Calu3 (cell line): ENCODE measurements at places on chromosomes 2 and 18.

- DNase-seq = no peak
These were observed 125.5 kb upstream of the NETO1 start for GRCh38 chr18:72993250-72993649.

- DNase-seq = no peak
These were observed 75.8 kb upstream of the NPAS2 start for GRCh38 chr2:100744184-100744583.

DNA sequence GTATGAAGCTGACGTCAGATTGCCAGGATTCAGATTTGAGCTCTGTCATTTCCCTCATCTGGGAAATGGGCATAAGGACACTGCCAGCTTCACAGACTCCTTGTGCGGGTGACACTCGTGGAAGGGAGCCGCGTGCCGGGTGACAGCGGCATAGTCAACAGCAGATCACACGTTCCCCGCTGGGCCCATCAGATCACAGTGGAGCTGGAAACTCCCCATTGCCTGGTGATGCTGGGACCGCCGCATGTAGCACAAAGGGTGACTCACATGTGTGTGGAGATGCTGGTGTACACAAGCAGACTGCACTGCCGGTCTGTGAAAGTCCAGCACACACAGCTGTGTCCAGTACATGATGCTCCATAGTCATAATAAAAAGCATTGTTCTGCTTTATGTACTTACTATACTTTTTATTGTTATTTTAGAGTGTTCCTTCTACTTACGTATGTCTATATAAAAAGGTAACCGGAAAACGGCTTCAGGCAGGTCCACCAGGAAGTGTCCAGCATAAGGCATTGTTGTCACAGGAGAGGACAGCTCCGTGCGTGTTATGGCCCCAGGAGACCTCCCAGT, 31.8 kb downstream of the SALL3 start:
- no peak for DNase-seq

DNA sequence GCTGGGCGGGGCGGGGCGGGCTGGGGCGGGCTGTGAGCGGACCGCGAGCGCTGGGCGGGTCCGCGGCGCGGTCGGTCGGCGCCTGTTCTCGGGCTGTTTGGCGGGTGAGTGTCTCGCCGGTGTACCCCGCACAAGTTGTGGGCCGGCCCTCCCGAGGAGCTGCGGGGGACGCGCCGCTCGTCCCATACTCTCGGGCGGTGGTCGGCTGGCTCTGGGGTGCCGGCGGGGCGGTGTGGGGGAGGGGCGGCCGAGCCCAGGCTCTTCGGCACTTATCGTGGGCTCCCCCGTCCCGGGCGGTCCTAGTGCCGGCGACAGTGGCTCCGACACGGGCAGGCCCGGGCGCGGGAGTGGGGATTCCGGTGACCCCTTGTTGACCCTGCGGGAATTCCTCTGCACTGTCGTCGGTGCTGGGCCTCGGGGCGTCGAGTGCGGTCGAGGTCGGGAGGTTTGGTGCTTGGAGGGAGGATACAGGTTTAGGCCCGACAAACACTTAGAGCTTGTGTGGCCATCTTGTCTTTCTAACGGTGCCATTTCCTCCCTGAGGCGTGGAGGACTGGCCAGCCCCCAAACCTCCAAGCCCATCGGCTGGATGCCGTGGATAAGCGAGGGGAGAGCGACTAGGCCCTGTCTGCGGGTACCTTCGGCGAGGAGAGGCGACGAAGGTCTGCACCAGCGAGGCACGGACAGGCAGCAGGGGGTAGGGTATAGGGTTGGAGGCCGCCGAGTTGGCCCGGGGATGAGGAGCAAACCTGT, at the start of gene SEPTIN2:
Gene SEPTIN2, plus strand, starts transcription at position 47 of the 753 bp plus-strand sequence. CDS start 8,308 bp downstream, outside the sequence.
- DNase-seq = peak; percentile 72

DNA sequence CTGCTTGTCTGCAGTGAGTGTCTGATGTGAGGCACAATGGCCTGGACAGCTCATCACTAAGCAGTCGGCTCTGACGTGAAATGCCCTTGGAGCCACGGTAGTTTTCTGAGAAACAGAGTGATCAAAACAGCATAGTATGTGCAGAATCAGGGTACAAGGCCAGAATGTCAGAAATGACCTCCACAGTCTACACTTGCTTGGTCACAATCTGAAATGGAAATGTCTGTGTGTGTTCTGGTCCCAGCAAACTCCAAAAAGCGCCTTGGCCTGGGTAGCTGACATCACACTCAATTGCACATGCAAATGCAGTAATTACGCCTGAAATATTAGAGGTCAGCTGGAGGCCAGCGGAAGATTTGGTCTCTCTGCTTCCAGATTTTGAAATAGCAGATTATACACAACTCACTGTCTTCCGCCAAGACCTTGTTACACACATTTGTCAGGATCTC, 95.4 kb downstream of the CTAGE1 start:
- no peak for DNase-seq

- DNase-seq = no peak
These were observed 108.2 kb upstream of the CXCR4 start for GRCh38 chr2:136225950-136226835.

DNA sequence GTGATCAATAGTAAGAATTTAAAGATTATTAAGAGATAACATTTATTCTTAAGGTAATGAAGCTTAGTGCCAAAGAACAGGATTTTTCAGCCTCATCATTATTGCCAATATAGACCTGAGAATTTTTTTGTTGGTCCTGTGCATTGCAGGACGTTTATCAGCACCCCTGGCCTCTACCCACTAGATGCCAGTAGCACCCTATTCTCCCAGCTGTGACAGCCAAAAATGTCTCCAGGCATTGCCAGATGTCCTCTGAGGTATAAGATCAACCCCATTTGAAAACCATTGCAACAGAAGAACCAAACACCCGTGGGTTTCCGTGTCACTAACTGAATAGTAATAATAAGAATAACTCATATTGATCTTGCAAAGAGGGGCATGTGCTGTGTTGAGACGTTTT, 700.0 kb upstream of the SOX11 start:
- DNase-seq = no peak

DNA sequence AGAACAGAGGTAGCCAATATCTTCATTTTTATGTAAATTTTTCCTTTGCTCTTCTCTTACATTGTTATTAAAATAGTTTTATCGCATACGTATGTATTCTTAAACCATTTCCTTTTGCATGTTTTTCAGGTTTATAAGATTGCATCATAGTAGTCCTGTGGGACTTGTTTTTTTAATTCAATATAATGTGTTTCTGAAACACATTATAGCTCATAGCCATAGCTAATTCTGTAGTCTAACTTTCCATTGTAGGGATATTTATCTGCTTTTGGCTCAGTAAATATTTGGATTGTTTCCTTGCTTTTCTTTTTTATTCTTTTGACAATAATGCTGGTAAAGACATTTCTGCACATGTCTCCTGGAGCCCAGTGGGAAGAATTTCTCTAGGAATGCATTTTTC, 484.3 kb downstream of the PTPRM start:
- DNase-seq = no peak

DNA sequence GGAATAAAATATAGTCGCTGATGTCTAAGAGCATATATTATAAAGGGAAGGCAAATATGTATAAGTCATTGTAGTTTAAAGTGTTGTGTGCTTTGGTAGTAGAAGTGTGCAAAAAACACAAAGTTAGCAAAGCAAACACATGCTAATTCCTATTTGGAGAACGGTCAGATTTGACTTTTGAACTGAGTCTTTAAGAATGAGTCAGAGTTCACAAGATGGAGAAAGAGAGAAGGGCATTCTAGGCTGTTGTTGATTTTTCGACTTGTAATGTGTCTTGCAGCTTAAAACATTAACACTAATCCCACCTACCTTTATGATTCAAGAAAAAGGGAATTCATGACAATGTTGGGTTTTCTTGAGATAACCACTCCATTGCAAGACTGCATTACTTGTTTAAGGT, 98.1 kb downstream of the CRIM1 start:
- no peak for DNase-seq

- DNase-seq = no peak
These were observed 252.1 kb downstream of the LDLRAD4 start for GRCh38 chr18:13470516-13471197.

DNA sequence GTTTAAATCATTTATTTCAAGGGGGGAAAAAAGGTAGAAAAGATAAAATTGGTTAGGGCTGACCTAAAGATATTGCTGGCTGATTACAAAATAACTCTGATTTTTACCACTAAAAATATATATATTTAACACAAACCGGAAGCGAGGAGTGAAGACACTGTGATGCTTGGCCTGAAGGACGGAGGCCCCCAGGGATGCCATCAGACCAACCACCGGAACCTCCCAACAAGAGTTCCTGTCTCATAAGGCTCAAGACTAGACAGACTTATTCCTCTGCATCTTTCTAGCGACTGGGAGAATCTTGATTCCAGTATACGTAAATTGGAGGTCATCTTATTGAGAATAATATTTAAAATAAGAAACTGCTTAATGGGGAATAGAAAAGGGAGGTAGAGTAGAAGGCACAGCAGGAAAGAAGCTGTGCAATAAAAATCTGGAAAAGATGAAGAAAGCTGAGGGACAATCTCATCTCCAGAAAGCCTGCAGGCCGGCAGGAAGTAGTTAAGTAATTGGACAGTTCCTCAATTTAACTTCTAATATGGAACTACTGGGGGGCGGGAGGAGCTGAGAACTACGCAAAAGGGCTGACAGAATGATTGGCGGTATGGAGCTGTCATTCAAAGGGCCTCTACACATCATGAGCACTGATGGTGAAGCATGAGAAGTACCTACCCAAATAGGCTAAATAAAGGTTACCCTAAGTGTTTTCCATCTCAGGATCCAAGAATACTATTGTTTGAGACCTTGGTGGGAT, 91.1 kb downstream of the DTNB start:
- DNase-seq = no peak
